ENCODE measurements at places on chromosomes 6 and 20.

DNA sequence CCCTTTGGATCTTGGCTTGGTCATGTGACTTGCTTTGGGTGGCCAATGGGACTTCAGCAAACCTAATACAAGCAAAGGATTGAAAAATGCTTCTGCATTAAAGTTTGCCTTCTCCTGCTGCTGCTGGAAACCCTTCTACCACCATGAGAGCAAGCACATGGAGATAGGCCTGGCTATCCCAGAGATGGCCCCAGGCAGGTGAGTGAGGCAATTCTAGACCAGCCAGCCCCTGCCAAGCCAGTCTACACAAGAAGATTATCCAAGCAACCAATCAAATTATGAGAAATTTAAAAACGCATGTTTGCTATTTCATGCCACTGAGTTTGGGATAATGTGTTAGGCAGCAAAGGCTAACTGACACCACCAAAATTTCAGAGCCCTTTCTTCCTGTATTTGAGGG lies 274.3 kb downstream of the TFAP2C start:
- no peak for DNase-seq

DNA sequence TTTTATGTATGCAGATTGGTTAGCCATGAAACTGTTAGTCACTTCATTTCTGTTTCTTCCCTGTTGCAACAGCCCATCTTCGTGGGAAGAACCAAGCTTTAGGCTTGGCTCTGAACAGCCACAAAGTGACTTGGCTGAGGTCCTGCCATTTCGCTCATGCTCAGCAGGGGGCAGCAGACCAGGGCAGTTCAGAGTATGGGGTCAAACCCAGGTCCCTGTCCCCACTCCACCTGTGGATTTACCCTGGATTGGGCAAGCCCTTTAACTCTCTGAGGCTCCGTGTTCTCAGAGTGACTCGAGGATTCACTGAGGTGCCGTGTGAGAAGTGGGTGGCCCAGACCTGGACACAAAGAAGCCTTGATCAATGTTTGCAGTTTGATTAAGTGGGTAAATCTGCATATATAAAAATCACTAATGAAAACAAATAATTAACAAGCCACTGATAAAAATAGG lies 19.8 kb upstream of the MAP1LC3A start:
- peak; percentile 60 for DNase-seq

DNA sequence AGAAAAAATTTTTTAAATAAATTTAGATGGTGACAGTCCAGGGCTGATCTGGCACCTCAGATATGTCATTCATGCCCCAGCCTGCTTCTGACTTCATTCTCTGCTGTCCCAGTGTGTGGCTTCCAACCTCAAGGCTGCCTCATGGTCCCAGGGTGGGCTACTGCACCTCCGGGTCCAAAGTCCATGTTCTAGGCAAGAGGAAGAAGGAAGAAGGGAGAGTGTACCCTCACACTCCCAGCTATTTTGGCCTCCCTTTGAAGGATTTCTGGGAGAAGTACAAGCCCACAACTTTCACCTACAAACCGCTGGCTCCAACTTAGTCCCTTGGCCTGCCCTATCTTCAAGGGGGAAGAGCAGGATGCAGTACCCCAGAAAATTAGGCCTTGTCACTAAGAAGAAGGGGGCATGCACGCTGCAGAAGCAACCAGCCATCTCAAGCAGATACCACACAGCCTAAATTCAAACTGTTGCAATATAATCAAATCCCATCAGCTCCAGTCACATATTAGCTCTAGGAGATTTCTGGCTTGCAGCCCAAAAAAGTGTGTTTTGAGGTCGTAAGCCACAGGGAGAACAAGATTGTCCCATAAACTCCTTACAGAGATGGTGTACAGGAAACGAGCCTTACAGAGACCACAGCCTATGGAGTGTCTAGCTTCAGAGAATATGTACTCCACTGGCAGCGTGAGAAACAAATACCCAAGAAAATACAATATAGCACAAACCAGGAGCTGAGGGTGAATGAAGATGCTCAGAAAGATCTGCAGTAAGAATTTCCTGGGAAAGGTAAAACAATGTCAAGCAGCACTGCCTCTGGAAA lies 906 bp upstream of the BTN3A2 start:
- DNase-seq: no peak

DNA sequence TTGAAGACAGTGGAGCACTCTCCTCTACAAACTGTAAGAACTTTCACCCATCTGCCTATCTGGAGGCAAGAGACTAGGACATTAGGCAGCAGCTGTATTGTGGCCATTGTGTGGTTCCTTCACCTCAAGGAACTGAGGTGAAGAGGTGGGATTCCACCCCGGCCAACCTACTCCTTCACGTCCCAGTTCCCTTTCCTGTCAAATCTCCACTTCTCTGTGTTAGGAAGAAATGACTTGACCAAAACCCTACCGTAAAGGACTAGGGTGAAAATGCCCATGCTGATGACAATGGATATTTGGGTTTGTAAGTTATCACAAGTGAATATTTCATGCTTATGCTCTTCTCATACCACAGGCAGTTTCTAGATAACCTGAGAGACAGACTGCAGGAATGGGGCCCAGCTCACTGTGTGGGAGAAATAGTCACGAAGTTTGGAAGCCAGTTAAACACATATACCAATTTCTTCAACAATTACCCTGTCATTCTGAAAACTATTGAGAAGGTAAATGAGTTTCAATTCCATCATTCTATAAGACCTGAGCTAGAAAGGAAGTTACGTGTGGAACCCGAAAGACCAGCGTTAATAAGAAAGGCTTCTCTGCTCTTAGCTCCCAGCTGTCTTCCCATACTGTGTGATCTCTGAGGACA lies 86.6 kb downstream of the ECT2L start:
- DNase-seq: no peak

DNA sequence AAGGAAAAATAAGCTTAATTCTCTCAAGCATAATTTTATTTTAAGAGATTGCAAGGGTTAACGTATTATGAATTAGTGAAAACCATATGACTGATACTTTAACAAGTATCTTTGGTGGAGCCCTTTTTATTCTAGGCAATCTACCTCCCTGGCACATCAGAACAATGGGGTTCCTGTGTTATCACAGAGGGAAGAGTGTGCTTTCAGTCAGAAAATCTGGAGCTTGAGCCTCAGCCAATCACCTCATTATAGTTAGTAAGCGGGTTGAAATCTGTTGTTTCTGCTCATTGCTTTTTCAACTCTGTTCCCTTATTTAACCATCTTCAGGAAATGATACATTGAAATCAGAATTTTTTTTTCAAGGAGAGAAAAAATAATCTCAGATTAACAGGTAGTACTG lies 391 bp downstream of the ADGRF1 start:
- DNase-seq: no peak

Measured in stomach (tissue), 19 donors.